ENCODE measurements at places on chromosomes 5 and 9.

GRCh38 chr5:8949908-8950307 is 596.0 kb downstream of the SEMA5A start:
- DNase-seq = no peak

DNA sequence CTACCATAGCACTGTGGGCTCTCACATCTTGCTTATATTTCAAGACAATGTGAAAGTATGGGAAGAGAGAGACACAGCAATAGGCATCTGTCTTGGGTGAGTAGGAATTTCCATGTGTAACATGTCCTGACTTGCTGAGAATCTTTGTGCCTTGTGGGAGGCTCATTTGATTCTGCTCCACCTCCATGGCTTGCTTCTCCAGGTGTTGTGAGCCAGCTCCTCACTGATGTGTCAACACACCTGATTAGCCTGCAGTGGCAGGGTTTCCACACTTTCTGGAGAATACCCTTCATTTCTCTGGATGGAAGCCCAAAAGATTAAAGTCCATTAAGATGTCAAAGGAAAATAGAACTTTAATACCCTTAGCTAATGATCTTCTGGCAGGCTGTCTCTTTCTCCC is 613.6 kb downstream of the ZNF608 start:
- DNase-seq = no peak

- DNase-seq = no peak
Measured at GRCh38 chr5:154351566-154351965, 94.2 kb upstream of the SAP30L start.

- DNase-seq = no peak
Measured at GRCh38 chr5:23820765-23821471, 313.5 kb downstream of the PRDM9 start.

- no peak for DNase-seq
Measured at GRCh38 chr5:77006124-77006523, 24.1 kb upstream of the AGGF1 start.

DNA sequence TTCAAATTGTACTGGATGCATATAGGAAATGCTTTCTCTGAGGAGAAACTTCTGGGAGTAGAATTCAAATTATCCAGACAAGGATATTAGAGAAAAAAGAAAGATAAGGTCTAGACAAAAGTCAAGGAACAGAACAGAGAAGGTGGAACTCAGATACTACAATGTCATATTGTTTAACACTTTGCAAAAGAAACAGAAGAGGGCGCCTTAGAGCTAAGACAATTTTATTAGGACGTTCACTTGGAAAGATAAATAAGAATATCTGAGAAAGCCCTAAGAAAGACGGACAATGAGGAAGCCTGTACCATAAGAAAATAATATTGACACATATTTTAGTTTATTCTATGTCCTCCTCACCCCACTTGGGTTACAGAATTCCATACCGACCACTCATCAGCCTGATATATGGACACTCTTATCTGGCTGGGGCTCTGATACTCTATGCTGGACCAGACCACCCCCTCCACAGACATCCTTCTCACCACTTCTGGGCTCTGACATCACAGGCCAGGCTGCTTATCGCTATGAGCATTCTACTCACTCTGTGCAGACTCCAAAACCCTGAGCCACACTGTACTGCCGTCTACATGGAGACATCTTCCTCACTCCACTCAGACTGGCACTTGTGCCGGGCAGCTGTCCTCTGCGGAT is 9.1 kb upstream of the AK3 start:
- DNase-seq = no peak

DNA sequence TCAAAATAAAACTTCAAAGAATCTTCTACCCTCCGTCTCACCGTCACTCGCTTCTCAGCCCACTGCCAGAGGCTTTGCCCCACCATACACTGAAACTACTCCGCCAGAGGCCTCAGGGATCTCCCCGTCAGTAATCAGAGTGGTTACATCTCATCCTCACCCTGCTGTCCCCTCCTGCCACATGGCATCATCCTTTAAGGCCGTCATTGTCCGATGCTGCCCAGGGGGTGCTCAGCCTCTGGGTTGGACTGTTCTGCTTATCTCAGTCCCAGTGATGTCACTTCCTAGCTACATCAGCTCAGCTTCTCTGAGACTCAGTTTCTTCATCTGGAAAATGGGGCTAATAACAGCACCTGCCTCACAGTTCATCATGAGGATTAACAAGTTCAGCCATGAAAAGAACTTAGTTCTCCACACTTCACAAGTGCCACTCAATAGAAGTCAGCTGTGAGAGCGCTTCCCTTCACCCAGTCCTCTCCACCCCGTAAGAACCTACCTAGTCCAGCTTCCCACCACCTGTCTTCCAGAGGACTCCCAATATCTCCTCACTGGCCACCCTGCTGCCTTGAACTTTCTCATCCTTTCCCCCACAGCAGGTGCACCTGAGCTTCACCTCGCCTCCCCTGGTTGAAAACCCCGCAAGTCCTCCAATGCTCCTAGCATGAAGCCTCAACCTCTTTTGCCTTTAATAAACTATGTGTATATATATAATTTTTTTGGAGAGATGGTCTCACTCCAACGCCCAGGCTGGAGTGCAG is 2.8 kb upstream of the IL3 start:
- no peak for DNase-seq

GRCh38 chr5:116013936-116014335 is 18.3 kb upstream of the ARL14EPL start:
- no peak for DNase-seq

GRCh38 chr5:68562308-68562707 is 346.8 kb downstream of the PIK3R1 start:
- peak; percentile 29 for DNase-seq

- no peak for DNase-seq
Measured at GRCh38 chr5:157024208-157024959, 34.5 kb downstream of the HAVCR1 start.

GRCh38 chr5:159915904-159916840 is at the start of gene ADRA1B:
TSS of gene ADRA1B (plus strand) at chr5:159916482. CDS start at chr5:159916906, 424 bp downstream.
- peak; percentile 81 for DNase-seq

DNA sequence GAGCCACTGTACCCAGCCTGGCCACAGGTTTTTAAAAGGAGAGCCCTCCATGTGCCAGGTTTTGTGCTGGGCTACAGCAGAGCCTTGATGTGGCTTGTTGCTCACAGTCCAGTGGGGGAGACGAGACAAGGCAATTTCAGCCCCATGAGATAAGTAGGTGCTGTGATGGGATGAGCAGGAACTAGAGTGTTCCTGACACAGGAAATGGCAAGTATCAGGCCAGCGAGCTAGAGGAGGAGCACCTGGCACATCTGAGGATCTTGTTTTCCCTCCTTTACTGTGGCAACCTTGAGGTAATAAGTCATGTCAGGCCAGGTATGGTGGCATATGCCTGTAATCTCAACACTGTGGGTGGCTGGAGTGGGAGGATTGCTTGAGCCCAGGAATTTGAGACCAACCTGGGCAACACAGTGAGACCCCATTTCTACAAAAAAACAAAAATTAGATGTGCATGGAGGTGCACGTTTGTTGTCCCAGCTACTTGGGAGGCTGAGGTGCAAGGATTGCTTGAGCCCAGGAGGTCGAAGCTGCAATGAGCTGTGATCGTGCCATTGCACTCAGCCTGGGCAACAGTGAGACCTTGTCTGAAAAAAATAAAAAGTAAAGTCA is 3.8 kb upstream of the ZDHHC12 start:
- no peak for DNase-seq

DNA sequence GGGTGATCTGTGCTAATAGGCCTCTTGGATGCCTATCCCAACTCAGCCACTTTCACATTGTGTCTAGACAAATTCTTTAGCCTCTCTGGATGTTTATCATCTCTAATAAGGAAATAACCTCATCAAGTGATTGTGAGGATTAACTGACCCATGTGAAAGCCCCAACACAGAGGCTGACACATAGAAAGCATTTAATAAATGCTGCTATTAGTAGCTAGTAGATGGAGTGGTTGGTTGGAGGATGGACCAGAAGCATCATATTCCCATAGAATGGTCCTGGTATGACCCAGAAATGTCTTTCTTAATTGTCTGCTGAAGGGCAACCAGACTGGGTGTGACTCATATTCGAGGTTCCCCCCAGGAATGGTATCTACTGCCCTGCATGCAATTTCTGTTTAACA is 124.4 kb downstream of the PIK3R1 start:
- no peak for DNase-seq

DNA sequence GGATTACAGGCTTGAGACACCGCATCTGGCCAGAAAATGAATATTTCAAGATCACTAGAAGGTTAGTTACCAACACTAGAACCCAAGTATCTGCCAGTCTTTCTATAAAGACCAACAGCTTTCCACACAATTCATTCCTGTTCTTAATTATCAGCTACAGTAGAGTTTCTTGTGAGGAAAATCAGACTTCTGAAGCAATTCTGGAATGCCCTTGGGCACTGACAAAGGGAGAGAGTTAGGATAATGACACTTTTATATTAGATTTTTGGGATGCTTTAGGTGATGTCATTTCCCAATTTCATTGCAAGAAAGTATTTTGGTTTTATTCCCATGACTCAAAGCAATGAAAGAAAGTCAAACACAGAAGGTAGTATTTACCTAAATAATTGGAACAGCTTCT is 497.0 kb upstream of the TUSC1 start:
- no peak for DNase-seq

DNA sequence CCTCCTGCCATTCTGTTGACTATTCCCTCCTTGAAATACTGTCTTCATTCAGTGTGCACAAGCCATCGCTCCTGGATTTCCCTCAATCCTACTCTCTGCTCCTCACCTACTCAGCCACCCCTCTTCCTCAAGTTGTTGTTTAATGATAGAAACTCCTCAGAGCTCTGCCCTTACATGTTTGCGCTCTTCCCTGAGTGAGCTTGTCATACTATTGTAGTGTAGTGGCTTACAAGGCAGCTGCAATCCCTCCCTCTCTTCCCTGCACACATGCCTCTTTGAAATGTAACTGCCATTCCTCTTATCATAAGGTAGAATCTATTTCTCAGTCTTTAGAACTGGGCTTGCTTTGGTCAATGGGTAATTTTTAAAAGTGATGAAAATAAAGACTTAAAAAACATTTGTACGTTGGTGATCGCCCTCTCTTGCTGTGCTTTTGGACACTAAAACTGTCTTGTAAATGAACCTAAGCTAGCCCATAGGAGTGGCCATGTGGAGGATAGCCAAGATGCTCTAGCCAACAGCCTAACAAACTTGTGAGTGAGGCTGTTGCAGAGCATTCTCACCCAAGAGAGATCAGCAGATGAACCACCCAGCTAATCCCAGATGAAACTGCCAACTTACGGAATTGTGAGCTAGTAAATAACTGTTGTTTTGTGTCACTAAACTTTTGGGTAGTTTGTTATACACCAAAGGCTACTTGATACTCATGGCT is 18.1 kb upstream of the SMAD5 start:
- no peak for DNase-seq

DNA sequence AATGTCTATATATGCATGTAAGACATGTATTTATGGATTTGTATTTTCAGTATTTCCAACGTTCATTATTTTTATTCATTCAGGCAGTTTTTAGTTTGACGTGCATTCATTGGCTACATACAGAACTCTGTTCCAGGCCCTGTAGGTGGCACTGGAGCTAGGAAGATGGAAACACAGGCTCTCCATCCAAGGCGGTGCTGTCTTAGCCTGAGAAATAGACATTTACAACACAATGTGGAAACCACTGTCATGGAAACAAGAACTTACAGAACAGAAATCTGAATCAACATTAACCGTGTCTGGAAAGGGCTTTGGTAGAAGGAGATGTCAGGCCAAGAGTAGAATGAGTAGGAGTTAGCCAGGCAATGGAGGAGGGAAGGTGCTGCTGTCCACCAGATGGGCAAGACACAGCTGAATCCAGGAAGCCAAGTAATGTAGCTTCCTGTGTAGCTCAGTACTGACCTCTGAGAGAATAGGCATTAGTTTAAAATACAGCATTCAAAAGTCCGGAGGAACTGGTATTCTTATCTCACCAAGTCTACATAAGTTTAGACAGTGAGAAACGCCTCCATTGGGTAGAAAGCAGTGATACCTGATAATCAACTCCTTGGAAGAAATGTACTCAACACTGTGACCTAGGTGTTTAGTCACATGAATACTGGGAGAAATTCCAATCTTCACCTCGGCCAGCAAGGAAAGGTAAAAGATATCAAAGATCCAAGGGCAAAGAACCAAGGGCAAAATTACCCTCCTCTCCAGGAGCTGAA is 388.6 kb upstream of the CDH6 start:
- DNase-seq = no peak

DNA sequence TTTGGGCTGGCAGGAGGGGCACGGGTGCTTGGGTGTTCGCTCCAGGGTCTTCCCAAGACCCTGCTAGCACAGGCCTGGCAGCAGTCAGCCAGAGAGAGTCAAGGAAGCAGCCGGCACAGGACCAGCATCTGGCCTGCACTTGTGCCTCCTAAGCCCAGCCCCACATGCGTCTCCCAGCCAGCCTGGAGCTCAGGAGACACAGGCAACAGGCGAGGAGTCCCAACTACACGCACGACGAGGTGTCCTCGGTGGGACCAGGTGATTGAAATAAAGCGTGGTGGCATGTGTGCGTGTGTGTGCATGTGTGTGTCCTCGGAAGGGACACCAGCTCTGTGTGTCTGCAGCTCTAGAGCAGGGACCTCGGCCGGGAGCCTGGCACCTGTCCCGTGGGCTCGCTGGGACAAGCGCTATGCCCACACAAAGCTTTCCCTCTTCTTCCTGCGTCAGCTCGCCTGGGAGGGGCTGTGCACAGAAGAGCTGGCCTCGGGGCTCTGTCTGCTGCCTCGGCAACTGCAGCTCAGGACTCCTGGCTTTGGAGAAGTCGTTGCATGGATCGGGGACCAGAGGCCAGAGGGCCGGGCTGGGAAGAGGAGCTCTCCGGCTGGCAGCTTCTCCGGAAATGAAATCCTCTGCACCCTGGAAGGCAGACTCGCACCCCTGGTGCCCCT is 14.7 kb upstream of the SLC9A3 start:
- no peak for DNase-seq

DNA sequence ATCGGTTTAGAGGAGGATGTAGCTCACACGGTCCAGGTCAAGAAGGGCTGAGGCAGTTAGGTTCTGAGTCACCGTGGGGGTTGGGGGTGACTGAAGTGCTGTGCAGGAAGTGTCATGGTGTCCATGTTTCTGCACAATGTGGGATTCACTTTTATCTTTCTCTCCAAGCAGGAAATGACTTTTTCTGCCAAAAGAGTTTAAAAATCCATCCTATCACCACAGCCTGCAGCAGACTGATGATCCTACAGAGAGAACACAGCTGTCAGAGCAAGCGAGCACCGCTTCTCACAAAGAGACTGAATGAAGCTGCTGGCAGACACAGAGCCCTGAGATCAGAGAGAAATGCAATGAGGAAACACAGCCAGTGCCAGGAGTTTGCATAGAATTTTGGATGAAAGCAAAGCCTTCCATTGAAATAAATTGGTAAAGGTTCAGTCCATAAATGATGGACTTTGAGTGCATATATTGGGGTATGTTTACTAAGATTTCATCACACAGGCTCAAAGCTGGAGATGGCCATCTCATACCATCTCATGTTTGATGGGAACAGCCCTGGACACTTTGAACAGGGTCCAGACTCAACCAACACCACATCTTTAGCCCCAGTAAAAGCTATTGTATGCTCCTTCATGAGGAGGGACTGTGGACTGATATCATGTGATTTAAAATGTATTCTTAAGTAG is 213.9 kb upstream of the FBXL7 start:
- DNase-seq = no peak

- DNase-seq = peak; percentile 31
Measured at GRCh38 chr5:59351076-59351794, 542.3 kb downstream of the PDE4D start.
